ENCODE measurements at places on chromosomes 11 and 22.

- no peaks in the 10 kb centered on the region for H3K27me3 ChIP-seq
- peaks cover 24% of the 10 kb centered on the region for H3K4me1 ChIP-seq
- no peaks in the 10 kb centered on the region for H3K36me3 ChIP-seq
- no peak for DNase-seq
- peak within 1 kb of the TSS; percentile 94 for H3K27ac ChIP-seq
Observed at GRCh38 chr11:73142128-73142377, at the start of gene FCHSD2. Gene FCHSD2, minus strand, starts transcription at chr11:73142318. Its CDS starts 441 bp downstream, at chr11:73141877.

GRCh38 chr11:72543849-72544542 is 109.7 kb upstream of the CLPB start:
- H3K36me3 ChIP-seq: no peaks in the 10 kb centered on the region
- no peak overlapping the region for H3K27ac ChIP-seq
- H3K4me3 ChIP-seq: no peak overlapping the region
- DNase-seq: no peak
- H3K4me1 ChIP-seq: no peaks in the 10 kb centered on the region
- peaks cover 8% of the 10 kb centered on the region for H3K27me3 ChIP-seq

DNA sequence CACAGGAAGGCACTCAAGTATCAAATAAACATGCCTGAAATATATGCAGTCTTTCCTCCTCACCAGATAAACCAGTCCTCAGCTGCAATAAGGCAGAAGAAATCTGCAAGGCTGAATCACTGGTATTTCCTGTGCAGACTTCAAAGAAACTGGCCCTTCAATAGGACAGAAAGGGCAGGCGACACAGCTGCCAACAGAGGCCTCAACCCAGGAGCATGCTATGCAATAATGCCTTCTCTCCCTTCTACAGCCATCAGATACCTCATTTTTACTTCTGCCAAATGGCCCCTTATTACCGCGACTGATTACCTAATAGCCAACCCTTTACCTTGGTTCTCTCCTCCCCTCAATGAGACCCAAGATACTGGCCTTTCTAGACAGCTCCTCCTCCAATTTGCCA is 8.0 kb downstream of the NUMA1 start:
- H3K36me3 ChIP-seq: no peaks in the 10 kb centered on the region
- peaks cover 49% of the 10 kb centered on the region for H3K4me1 ChIP-seq
- H3K27ac ChIP-seq: peak overlapping the region; percentile 12
- H3K27me3 ChIP-seq: no peaks in the 10 kb centered on the region
- no peak for DNase-seq

DNA sequence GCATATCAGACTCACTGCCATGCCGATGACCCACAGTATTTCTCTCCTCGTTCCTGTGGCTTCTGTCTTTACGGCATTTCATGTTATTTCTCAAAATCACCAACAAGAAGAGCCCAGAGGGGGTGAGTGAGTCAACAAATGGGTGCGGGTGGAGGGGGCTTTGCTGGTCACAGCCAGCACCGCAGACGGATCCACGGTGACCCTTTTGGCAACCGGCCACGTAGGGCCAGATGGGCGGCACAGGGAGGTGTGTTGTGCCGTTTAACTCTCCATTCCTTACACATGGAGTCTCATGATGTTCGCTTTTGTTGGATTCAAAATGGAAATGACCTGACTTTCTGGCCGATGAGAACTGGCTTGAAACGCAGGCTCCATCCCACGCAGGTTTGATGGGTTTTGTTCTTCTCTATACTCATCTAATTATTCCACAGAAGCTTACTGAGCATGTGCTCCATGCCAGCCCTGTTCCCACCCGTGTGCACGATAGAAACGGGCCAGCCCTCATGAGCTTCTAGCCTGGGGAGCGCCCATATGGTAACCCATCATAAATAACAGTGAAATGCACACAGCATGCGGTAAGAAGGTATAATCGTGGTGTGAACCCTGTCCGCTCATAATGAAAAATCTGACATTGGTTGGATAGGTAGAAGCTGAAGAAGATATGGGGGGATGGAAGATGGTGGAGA is 319.9 kb downstream of the BRD1 start:
- H3K27ac ChIP-seq: no peak overlapping the region
- peak; percentile 25 for DNase-seq
- no peak overlapping the region for H3K4me3 ChIP-seq
- H3K36me3 ChIP-seq: no peaks in the 10 kb centered on the region

DNA sequence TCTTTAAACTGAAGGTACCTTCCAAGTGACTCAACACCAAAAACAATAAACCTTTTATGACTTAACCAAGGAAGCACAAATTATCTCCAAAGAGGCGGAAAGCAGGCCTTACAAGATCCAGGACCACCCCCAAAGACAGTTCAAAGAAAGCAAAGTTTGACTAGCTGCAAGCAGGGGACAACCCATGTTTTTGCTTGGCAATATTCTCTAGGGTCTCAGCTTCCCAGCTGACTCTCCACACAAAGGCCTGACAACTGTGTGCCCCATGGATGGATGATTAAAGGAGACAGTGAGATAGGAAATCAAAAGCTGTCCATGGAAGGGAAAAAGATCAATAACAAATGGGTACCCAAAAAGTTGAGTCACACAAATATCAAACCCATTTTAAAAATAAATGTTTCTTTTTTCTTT is 232.2 kb downstream of the DDX10 start:
- H3K4me3 ChIP-seq: no peak overlapping the region
- H3K27ac ChIP-seq: no peak overlapping the region
- no peaks in the 10 kb centered on the region for H3K4me1 ChIP-seq
- no peaks in the 10 kb centered on the region for H3K27me3 ChIP-seq
- DNase-seq: no peak

DNA sequence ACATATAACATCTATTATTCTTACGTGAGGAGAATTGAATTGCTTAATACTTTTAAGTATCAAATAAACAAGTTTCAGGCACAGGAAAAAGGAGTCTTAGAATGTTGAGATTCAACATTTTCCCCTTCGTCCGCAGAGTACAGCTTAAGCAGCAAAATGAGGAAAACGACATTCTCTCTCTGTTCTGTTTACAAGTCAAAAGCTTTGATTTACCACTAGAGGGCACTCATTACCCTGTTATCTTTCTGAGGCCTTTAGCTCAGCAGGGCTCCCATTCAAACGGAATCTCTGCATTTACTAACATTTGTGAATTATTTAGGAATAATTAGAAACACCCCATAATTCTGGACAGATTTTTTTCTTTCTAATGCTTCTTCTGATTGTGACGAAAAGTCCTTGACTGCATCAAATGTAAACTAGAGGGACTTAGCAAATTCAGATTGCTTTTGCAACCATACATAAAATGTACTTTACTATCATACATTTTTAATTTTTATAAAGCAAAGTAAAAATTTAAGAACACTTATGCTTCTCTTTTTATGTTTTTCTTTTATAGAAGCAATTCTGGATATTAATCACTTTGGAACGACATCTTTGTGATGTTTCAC is 75.0 kb downstream of the JRKL start:
- H3K4me1 ChIP-seq: peaks cover 10% of the 10 kb centered on the region
- H3K27me3 ChIP-seq: peaks cover 7% of the 10 kb centered on the region
- H3K27ac ChIP-seq: no peak overlapping the region
- no peaks in the 10 kb centered on the region for H3K36me3 ChIP-seq
- DNase-seq: no peak
- H3K4me3 ChIP-seq: no peak overlapping the region

- no peaks in the 10 kb centered on the region for H3K27me3 ChIP-seq
- H3K4me3 ChIP-seq: no peak overlapping the region
- no peaks in the 10 kb centered on the region for H3K4me1 ChIP-seq
- no peaks in the 10 kb centered on the region for H3K36me3 ChIP-seq
Observed at GRCh38 chr11:112374486-112375140, 114.0 kb upstream of the PLET1 start.

DNA sequence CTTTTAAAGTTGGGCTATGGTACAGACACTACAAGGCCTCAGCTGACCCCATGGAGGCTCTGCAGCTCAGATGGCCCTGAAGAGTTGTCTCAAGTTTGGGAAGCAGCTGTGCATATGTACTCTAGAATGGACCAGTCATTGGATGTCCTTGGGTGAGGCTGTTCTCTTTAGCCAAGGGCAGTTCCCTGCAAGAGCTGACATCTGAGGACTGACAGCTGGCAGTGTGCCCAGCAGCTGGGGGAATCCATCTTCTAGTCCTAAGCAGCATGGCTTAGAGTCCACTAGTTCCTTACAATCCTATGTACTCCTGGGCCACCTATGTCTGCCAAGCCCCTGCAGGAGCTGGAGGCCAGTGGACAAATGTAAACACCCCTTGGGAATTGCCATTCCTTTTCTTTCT is 76.5 kb downstream of the C11orf91 start:
- DNase-seq: no peak
- H3K36me3 ChIP-seq: no peaks in the 10 kb centered on the region
- H3K4me3 ChIP-seq: no peak overlapping the region
- H3K27ac ChIP-seq: no peak overlapping the region
- no peaks in the 10 kb centered on the region for H3K4me1 ChIP-seq

DNA sequence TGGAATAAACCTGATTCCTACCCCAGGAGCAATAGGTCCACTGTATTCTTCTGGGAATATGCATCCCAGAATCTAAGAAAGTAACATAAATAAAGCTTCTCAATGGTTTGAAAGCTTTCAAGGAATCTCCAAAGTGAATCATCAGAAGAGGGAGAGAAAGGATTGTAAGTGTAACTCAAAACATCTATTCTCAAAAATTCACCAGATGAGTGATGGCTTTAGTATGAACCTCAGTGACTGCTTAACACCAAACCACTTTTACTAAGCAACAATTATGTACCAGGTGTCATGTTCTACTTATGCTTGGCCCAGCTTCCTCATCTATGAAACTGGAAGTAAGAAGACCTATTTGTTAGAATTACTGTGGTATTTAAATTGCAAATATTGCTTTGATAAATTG is 7.4 kb downstream of the RAB38 start:
- peaks cover 10% of the 10 kb centered on the region for H3K4me1 ChIP-seq
- H3K27ac ChIP-seq: no peak overlapping the region
- DNase-seq: no peak
- no peak overlapping the region for H3K4me3 ChIP-seq
- H3K36me3 ChIP-seq: no peaks in the 10 kb centered on the region

DNA sequence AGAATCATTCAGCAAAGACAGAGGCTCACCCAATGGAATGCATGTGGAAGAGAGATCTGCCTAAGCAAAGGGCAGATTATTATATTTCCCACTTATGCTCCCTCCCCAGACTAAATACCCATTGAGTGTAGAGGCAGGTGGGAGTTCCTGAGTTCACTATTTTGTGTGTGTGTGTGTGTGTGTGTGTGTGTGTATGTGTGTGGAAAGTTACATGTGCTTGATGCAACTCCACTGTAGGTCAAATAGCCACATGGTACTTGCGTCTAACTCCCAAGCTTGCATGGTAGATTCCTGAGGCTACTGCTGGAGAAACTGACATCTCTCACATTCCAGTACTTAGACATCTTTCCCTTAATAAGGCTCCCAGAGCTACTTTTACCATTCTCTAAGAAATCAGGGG is 3.4 kb upstream of the COPB1 start:
- no peak for DNase-seq
- no peak overlapping the region for H3K4me3 ChIP-seq
- no peaks in the 10 kb centered on the region for H3K27me3 ChIP-seq
- H3K4me1 ChIP-seq: peaks cover 18% of the 10 kb centered on the region
- no peak overlapping the region for H3K27ac ChIP-seq

DNA sequence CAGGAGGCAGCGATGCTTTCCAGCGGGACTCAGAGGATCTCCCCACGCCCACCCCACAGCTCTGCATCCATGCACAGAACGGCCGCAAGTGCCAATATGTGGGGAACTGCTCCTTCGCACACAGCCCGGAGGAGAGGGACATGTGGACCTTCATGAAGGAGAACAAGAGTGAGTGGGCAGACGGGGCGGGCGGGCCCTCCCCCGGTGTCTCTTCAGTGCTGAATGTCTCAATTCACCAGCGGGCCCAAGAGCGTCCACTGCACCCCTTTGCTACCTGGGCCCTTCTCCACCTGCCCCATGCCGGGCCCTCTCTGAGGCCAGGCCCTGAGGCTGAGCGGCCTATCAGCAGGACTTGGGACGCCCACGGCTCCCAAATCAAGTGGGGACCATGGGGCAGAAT is 25.8 kb upstream of the TEF start:
- H3K4me1 ChIP-seq: no peaks in the 10 kb centered on the region
- H3K27me3 ChIP-seq: no peaks in the 10 kb centered on the region
- peaks cover 74% of the 10 kb centered on the region for H3K36me3 ChIP-seq
- DNase-seq: no peak
- H3K4me3 ChIP-seq: no peak overlapping the region

DNA sequence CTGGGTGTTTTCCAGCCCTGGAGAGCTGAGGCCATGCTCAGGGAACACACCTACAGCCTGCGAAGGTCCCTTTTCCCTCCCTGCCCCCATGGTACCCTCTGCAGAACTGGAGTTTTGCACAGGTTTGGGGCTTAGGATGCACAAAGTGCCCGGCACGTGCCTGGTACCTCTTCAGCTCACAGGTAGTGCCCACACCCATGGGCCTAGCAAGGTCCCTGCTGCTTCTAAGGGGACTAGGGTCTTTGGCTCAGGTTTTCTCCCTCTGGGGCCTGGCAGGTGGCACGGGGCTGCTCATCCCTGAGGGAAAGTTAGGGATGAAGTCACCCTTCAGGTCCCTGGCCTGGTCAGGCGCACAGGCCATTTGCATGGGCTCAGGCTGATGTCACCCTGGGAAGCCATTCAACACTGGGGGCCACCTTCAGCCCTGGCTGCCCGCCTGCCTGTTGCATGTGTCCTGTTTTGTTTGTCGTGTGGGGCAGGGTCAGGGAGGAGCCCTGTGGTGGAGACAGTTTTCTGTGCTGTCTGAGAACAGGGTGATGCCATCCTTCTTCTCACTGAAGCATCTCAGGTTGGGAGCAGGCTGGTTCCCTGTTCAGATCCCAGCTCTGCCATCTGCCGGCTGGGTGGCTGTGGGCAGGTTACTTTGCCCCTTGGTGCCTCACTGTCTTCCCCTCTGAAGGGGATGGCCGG is 68.3 kb upstream of the CRYBB3 start:
- H3K4me3 ChIP-seq: no peak overlapping the region
- H3K27ac ChIP-seq: peak overlapping the region; percentile 42
- H3K27me3 ChIP-seq: no peaks in the 10 kb centered on the region
- peaks cover 77% of the 10 kb centered on the region for H3K4me1 ChIP-seq
- no peaks in the 10 kb centered on the region for H3K36me3 ChIP-seq
- no peak for DNase-seq

DNA sequence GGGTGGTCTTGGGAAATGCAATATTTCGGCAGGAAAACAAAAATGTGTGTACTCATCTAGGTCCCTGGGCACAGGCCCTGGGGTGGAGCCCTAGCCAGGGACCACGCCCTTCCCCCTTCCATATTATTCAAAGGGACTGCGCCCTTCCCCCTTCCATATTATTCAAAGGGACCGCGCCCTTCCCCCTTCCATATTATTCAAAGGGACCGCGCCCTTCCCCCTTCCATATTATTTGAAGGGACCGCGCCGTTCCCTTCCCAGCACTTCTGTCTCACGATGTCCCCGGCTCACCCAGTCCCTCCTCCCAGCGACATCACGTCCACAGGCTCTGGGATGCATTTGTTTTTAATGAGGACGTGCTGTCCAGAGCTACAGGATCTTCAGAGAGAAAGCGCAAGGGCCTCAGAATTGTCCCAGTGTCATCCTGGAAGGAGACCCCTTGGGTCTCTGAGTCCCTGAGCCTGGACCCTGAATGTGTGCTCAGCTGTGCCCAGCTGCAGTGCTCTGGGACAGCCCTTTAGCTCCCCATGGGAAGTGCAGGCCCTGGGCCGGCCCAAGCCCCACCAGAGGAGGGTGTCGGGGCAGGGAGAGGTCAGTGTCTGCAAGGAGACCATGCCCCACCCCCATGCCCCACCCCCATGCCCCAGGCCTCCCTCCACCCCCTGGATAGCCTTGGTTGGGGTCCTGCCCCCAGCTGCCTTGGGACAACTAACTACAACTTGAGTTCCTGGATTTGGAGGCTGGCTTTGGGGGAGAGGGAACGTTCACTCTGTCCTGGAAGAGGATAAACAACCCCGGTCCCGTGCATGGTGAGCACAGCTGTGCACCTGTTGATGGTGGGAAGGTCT is 810.0 kb downstream of the BRD1 start:
- peaks cover 42% of the 10 kb centered on the region for H3K27me3 ChIP-seq
- H3K36me3 ChIP-seq: no peaks in the 10 kb centered on the region
- H3K4me3 ChIP-seq: no peak overlapping the region
- DNase-seq: peak; percentile 51
- no peak overlapping the region for H3K27ac ChIP-seq
